ENCODE measurements at places on chromosomes 12 and 14.
A peak's percentile ranks its signal among the peaks of the same experiment; 100 is the strongest.

- DNase-seq, result no peak
These were observed 355.0 kb upstream of the PRICKLE1 start for GRCh38 chr12:42944516-42944915.

- no peak for DNase-seq
These were observed 191.4 kb downstream of the KTN1 start for GRCh38 chr14:55771242-55771981.

GRCh38 chr12:10720974-10721650, 2.0 kb downstream of the YBX3 start:
- no peak for DNase-seq

GRCh38 chr14:21791749-21792148, 118.1 kb upstream of the OR4E1 start:
- no peak for DNase-seq

GRCh38 chr14:92969871-92970270, 46.9 kb downstream of the CHGA start:
- DNase-seq, result no peak

DNA sequence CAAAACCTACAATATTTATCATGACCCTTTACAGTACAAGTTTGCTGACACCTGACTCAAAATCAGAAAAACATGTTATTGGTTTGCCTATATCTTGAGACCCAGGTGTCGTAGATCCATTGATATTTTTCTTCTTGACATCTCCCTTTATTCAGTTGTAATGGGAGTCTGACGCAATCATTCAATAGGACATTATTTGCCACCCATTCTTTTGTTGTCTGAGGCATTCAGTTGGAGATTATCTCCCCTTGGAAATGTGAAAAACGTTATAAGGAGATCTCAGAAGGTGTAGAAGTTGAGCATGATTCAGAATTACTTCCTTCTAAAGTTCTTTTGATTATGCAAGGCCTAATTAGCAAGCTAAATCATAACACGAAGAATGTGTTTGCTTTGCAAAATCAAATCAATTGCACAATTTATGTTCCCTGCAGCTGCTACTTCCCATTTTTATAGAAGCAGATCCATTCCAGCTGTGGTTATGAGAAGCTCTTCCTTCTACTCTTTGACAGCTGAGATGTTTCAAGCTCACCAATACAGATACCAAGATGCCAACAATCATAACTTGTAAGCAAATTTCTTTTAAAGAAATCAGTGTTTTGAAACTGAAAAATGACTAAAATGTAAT, 228.2 kb upstream of the SYT1 start:
- no peak for DNase-seq

DNA sequence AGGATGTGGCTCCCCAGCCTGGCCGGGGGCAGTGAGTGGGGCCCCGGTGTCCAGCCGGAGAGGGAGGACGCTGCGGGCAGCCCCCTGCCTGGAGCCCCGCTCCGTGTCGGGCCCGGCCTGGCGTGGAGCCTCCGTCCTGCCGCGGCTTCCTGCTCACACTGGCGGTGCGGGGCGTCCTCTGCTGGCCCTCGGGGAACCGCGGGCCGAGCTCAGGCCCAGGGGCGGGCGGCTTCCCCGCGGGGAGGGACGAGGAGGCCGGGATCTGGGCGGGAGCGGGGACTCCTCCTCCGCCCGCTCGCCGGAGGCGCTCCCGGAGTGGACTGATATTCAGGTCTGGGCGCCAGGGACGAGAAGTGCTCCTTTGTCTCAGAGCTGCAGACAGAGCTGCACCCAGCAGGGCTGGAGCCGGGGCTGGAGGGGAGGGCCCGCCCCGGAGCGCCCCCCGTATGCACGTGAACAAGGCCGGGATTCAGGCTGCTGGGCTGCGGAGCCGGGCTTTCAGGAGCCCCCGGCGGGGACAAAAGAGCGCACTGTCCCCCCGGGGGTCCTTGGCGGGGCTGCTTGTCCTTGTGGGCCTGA, 2.2 kb downstream of the MMP17 start:
- DNase-seq, result peak; percentile 67

- DNase-seq, result no peak
These were observed 81.9 kb downstream of the BMP4 start for GRCh38 chr14:53874704-53875103.

GRCh38 chr12:52052468-52053186, 1.4 kb downstream of the NR4A1 start:
- DNase-seq, result no peak

- no peak for DNase-seq
These were observed 109.0 kb downstream of the STAB2 start for GRCh38 chr12:103696101-103696500.

DNA sequence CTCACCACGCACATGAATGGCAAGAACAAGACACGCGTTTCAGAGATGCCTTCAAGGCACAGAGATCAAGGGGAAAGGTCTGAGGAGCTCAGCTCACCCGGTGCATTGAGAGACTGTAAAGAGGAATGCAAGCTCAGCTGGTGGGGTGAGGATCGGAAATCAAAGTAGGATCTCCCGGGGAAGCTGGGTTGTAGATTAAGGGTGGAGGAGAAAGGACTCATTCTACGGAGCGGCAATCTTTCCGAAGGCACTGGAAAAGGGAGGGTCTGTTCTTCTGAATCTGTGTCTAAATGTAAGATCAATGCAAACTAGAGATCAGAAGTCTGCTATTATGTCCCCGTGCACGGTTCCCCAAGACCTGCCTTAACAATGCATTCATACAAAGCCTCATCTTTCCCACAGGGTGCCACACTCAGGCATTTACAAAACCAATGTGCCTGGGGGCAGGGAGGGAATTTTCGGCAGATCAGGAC, 41.6 kb upstream of the PYGL start:
- DNase-seq, result no peak

DNA sequence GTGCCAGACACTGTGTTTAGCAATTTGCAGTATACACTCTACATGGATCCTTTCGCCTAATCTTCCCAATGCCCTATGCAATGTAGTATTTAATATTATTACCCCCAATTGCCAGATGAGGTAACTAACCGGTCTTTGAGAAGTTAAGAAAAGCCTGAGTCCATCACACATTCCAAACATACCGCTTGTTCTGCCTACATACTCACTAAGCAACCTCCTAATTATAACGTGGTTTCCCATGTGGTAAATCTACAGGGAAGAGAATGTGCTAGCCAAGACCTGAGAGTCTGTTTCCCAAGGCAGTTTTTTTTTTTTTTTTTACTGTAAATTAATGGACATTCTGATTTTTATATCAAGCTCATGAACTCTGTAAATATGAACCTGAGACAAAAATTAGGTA, 37.2 kb downstream of the ATP2B1 start:
- DNase-seq, result no peak

GRCh38 chr14:103509864-103510723, 12.5 kb downstream of the CKB start:
- no peak for DNase-seq

DNA sequence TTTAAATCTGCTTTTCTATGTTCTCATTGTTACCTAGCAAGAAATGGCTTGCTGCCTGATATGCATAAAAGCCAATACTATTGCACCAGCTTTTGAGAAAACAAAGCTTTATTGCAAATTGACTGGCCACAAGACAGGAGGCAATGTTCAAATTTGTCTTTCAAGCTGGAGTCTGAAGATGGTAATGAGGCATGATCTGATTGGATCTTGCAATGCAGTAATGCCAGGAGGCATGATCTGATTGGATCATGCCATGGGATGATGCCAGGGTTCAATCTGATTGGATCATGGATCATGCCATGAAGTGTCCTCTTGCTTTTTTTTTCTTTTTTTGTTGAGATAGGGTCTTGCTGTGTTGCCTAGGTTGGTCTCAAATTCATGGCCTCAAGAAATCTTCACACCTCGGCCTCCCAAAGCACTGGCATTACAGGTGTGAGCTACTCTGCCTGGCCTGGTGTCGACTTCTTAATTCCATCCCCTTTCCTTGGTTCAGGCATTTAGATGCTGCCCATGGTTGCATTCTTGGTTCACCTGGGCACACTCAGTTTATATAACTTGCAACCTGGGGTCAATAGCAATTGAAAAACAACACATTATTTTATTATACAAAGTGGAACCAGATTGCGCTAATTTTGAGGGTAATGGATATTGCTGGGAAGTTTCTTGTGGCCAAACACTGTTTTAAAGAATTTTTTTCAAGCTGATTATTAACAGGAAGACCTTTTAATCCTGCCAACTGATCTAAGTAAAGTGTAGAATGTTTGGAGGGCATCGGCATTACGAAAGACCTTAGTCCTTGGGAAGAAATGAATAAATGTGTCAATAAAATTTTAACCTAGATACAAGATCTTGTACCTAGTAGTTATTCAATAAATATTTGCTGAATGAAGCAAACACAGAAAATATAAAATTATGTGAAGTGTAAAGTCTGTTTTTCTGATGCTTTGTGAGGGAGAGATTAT, 38.8 kb downstream of the HSD17B6 start:
- DNase-seq, result no peak

DNA sequence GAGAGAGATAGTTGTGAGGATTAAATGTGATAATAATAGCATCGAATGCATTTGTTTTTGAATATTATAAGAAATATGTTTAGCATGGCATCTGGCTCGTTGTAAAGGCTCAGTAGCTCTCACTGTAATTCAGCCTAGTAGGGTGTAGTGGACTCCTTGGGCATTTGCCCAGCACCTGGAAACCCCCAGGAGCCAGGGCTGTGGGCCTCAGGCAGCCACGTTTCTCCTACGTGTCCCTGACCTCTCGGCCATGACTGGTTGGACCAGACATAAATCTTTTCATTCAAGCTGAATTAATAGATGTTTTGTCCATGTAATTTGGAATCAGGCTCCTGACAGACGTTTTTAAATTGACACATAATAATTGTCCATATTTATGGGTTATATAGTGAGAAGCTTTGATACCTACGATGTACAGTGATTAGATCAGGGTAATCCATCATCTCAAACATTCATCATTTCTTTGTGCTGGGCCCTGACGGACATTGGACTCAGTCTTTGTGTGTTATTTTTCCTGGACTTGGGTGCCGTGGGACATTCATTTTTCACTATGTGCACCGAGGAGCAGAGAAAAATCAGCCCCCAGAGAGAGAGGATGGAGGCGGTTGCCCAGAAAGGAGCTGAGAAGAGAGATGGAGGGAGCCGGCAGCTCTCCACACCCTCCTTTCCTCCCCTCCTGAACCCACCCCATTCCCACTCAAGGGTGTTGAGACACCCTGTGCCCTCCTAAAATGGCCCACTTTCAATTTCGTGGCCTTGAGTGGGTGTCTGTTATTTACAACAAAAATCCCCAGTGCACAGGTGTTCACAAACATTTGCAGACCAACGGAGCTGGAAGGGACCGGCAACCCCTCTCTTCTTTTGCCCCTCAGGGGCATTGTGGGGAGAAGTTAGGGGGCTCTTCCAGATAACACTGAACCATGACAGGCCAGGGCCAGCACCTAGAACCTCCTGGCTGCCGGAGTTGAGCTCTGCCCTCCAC, 296.4 kb downstream of the DPF3 start:
- DNase-seq, result no peak

- no peak for DNase-seq
These were observed 310.9 kb downstream of the ADGRD1 start for GRCh38 chr12:131264635-131265034.

GRCh38 chr14:103526247-103526913, 2.6 kb upstream of the TRMT61A start:
- no peak for DNase-seq

DNA sequence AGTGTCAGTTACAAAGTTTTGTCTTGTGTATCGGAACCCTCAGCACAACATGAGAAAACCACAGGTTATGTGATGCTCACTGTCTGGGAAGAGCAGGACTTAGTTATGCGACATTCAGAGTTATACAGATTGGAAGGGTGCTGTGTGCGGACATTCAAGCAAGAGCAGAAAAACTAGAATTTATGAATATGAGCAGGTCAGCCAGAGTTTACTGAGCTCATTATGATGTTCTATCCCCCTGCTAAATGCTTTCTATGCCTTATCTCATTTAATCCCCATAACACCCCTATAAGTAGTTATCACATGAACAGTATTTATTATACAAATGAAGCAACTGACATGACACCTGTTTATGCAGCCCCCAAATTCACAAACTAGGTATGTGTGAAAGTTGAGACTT, 1083.2 kb downstream of the FLRT2 start:
- DNase-seq, result no peak

DNA sequence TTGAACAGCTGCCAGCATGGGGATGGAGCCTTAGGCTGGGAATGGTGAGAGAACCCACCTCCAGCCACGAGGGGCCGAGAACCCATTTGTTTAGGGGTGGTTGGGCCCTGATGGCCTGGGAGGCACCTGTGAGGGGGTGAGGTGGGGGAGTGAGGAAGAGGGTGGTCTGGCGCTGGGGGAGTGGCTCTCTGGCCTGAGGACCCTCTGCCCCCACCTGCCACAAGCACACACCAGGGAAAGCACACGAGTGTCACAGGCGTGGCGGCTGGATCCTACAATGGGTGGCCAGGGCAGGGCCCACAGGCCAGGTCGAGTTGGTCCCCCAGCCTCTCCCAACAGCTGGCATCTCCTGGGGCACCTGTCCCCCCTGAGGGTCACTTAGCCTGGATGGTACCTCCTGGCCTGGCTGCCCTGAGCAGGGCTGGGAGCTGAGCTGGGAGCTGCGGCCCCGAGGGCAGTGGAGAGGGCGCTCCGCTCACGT, 340.5 kb downstream of the TMEM121 start:
- DNase-seq, result no peak

DNA sequence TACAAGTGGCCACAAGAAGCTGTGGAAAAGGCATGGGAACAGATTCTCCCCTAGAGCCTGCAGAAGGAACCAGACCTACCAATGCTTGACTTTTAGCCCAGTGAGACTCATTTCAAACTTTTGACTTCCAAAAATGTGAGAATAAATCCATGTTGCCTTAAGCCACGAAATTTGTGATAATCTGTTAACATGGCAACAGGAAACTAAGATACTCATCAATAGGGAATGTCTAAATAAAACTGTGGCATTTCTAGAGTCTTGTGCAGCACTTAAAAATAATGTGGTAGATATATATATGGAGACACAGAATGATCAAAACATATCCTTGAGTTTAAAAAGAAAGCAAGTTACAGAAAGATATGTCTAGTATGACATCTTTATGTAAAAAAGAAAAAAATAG, 12.0 kb downstream of the HECTD4 start:
- no peak for DNase-seq

DNA sequence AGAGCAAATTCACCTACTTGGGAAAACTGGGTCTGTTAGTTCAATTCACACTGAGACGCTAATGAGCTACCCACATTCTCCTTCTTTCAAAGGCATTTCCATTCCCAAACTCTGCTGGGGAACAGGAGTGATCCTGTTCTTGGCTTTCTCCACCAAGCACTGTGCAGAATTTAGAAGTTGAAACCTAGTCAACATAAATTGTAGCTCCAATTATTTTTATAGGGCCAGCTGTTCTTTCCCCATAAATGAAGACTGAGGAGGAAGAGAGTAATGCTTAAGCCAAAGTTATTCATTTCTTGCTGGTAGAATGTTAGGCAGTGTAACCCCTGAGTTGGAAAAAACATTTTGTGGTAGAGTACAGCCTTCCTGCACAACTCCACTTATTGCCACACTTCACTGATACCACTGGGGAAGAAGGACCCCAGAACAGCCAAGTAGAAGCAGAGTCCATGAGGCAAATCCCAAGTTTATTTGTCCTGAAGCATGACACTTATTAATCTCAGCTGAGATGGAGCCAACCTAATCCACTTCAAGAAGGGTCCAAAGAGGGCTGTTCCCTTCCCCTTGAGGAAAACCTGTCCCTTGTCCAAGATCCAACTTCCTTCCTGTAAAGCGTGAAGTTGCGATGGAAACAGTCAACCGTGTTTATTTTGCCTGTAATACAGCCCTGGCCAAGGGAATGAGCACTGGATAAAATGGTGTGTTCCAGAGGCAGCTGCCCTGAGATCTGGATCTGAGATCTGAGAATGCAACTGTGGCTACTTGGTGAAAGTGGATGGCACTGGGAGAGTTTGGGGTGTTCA, 151.8 kb downstream of the TBX5 start:
- no peak for DNase-seq

- DNase-seq, result no peak
These were observed 151.8 kb upstream of the BTG1 start for GRCh38 chr12:92297405-92297804.

Data from hippocampal formation (tissue), 2 donors.